ENCODE measurements at places on chromosomes 7 and 10.

DNA sequence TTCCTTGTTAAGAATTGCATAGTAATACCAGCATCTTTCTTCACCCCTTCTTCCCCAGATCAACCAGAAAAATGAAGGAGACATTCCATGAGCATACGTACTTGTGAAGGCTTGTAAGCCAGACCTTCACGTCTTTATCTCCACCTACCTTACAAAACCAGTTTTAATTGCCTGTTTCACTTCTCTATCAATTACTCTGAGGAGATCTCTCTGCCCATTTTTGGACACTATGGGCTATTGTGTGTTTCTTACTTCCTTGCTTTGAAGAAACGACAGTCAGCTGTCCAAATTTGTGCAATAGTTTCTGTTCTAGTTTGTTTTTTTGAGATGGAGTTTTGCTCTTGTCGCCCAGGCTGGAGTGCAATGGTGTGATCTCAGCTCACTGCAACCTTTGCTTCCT is 349.7 kb upstream of the MBL2 start:
- DNase-seq = no peak

DNA sequence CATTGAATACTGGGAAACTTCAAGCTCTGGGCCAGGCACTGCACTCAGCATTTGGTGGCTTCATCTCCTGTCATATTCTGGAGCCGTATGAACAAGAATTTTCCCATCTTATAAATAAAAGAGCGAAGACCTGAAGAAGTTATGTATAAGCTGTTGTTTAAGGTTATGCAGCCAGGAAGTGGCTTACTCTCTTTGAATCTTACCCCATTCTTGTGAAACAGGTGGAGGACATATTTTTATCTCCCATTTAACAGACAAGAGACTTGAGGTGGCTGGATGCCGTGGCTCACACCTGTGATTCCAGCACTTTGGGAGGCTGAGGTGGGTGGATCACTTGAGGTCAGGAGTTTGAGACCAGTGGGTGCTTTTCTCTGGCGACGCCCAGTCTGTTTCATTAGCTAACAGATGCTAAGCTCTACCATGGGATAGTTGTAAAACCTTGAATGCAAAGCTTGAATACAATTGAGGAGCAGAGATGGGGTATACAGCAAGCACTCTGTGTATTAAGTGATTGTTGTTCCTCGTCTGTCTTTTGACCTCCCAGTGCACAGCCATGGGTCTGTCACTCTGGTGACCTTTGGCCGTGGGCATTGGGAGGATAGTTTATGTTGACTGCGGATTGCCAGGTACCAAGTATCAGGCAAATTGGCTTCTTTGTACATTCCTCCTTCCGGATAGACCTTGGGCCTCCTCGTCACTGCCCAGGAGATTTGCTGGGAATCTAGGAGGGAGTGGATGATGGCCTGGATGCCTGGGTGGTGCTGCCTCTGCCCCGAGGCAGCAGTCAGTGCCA is 85.8 kb downstream of the GRK5 start:
- DNase-seq = no peak

- no peak for DNase-seq
These were observed 47.8 kb downstream of the NRCAM start for GRCh38 chr7:108408296-108408991.

DNA sequence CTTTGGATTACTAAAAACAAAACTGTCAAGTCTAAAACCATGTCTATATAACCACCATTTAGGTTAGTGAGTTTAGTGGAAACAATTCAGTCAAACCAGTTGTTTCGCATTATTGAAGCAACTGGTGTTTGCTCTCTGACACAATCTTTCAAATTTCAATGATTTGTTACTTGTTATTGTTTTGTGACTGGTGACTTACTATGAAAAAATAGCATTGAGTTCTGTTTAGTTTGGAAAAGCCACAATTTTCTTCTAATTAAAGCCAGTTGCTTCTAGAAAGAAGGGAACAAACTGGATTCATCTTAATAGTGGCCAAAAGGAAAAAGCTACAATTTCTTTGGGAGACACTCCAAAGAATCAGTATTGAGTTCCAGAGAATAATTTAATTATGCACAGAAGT is 30.4 kb downstream of the LAMB4 start:
- no peak for DNase-seq

- no peak for DNase-seq
These were observed 17.5 kb downstream of the BMPER start for GRCh38 chr7:33922820-33923219.

GRCh38 chr10:91891125-91892001 is 17.9 kb downstream of the FGFBP3 start:
- peak; percentile 51 for DNase-seq

DNA sequence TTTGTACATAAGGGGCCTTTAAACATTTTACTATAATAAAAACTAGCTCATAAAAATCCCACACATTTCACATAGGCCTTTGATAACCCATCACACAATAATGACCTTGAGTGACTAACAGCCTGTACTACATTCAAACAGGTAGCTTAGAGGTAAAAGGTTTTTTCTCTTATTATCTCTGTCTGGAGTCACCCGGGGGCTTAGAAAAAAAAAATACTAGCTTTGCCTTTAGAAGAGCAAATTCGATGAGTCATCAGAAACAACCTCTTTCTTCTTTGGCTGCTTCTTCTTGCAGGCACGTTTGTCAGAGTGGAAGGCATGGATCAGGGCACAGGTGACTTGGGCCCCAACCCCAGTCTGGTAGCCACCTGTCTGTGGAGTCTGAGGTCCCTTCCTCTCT is 43.4 kb upstream of the ADO start:
- DNase-seq = no peak

GRCh38 chr10:101227429-101228152 is 1.7 kb downstream of the LBX1 start:
- no peak for DNase-seq

DNA sequence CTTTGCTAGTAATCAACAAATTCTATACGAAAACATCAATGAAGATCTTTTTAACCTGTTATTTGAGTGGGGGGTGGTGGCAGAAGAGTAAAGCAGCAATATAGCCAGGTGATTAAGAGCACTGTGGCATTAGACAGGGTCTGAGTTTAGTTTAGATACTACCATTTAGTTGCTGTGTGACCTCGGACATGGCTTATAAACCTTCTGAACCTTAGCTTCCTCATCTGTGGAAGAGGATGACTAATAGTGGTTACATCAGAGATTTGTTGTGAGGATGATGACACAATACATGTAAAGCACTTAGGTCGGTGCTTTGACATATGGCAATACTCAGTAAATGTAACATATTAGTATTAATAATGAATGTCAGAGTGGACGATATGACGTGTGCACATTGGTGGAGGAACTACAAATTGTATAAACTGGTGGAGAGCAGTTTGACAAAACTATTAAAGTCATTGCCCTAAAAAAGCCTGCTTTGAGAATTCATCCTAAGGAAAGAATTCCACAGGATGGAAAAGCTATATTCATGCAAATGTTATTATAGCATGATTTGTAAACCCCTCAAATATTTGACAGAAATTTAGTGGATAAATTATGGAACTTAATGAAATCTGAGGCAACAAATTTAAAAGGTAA is 24.3 kb downstream of the SPAG6 start:
- DNase-seq = no peak

- no peak for DNase-seq
These were observed 63.5 kb downstream of the PIK3AP1 start for GRCh38 chr10:96656839-96657238.

DNA sequence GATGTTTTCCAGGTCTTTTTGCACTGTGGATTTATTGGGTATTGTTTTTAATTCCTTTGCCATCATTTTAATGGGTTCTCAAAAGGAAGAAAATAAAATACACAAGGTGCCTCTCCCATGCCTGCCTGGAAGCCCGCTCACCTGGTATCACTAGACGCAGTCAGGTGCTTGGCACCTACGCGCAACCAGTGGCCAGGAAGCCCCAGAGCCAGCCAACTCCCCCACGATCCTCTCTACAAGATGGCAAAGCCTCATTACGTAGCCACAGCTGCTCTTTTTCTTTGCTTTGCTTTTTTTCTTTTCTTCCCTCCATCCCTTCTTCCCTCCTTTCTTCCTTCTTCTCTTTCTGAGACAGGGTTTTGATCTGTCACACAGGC is 34.3 kb downstream of the BAIAP2L1 start:
- no peak for DNase-seq

DNA sequence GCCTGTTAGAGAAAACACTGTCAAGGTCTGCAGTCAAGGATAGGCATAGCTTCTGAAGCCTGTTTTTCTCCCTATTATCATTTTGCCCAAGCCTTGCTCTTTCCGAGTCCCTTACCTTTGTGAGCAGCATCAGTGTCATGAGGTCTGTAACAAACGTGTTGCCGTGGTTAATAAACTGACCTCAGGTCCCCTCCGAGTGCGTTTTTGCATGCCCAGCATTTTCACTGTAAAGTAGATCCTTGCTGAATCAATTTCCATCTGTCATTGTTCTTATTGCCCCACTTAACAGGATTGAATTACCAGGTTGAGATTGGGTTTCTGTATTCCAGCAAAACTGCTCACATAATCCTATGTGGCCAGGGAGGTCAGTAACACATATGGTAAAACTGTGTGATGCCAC is 110.3 kb downstream of the ZNF248 start:
- DNase-seq = no peak

DNA sequence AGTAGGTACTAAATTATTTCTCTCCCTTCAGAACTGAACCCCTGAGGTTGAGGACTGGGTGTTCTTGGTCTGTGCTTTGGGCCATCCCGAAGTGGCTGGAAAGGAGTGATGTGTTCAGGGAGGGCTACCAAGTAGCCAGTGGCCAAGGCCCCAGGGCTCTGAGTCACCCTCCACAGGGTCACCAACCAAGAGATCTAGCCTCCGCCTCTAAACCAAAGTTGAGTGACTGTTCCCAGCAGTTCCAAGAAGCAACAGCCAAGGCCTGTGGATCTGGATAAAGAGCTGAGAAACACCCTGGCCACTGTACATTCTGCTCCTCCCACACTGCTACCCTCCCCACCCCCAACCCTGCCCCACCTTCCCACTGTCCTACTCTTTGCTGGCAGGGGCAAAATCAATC is 35.5 kb upstream of the KCNMA1 start:
- no peak for DNase-seq

DNA sequence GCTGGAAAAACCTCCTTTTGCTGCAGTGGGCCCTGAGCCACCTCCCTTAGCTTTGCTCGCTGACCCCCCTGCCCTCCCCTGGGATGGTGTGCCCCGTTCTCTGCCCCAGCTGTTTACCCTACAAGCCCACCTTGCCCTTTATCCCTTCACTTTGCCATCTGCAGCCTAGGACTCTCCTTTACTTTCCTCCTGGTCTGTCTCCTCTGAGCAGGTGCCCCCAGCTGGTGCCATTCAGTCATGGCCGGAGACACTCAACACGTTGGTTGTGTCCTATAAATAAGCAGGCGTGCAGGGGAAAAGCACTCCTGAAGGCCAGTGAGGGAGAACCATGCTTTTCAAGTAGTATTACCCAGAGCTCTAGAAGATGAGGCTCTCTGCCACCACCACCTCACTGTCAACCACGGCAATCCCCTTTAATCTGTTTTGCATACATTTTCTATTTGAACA is 6.1 kb downstream of the RASSF4 start:
- no peak for DNase-seq

- DNase-seq = peak; percentile 98
These were observed 29.7 kb upstream of the GSDME start for GRCh38 chr7:24786941-24787340.

DNA sequence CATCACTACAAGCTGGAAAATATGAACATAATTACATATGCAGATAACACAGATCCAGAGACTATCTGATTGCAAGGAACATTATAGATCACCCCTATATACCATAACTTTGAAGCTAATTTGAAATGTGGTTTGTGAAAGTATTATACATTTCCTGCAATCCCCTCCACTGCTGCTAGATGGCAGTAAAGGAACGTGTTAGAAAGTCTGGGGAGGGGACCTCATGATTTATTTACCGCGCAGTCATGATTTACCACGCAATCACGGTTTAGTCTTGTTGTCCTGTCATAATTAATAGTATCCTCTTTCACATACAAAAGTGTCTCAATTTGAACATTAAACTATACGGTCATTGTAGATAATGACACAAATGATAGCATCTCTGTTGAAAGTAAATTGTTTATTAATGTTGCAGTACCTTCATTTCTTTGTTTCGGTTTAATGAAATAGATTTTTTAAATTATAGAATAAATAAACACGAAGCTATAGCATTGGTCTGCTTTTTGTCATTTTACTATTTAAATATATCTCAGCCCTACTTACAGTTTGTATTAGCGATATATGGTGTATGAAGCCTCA is 145.3 kb upstream of the PRSS1 start:
- peak; percentile 90 for DNase-seq

GRCh38 chr7:158663428-158663741 is 41.2 kb downstream of the NCAPG2 start:
- no peak for DNase-seq

DNA sequence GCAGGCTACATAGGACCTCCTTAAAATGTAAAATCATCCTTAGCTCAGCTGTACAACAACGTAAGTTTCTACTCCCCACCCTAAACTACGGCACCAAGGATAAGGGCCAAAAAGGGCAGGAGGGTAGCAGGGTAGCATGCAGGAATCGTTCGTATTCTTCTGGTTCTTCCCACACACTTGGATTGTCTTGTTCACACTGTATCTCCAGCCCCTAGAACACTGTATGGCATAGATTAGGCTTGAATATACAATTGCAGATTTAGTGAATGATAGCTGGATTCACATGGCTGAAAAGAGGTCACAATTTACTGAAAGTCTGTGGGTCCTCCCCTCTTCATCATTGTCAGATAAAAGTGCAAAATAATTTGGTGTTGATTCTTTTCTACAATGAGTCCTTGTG is 28.2 kb upstream of the PRKAR2B start:
- DNase-seq = no peak

DNA sequence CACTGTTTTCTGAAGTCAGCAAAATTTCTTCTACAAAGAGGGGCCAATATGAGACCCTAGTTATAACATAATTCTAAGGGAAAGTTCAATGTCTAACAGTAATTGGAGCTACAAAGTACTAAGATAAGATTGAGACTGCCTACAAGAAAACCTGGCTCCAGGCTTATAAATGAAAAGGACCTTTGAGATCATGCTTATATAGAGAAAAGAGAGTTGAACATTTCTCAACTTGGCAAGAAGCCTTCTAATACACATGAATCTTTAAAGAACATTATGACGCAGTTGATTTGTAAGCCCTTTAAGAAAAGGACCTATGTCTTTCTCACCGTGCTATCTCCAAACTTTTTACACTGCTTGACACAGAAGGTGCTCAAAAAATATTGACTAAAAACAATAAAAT is 87.9 kb downstream of the TPK1 start:
- DNase-seq = peak; percentile 39

- no peak for DNase-seq
These were observed 397.2 kb upstream of the NFE2L3 start for GRCh38 chr7:25754751-25755150.

GRCh38 chr7:4747746-4748145 is 27.7 kb upstream of the AP5Z1 start:
- DNase-seq = no peak

GRCh38 chr7:381211-382042 is 91.5 kb downstream of the FOXL3 start:
- no peak for DNase-seq

DNA sequence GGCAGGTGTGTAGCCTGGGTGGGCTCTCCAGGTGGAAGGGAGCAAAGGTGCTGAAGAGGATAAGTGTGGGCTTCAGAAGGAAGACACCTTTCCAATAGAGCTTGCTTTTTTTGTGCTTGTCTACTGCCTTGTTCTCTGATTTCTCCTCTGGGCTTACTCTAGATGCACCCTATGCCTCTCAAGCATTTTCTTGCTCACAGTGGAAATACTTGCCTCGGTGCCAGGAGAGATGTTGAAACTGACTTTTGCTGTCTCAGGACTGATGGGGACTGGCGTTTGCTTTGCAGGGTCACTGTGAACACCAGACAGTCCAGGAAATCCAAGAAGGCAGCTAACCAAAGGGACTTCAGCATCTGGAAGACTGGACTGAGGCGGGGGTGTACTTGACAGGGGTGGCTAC is 187.9 kb downstream of the SNX10 start:
- no peak for DNase-seq

GRCh38 chr7:105642264-105642663 is 61.0 kb upstream of the EFCAB10 start:
- DNase-seq = no peak

All from SK-MEL-5 (cell line).